ENCODE measurements at places on chromosomes 6 and 20.

- no peak for DNase-seq
These were observed 4.3 kb downstream of the TJAP1 start for GRCh38 chr6:43481591-43482236.

DNA sequence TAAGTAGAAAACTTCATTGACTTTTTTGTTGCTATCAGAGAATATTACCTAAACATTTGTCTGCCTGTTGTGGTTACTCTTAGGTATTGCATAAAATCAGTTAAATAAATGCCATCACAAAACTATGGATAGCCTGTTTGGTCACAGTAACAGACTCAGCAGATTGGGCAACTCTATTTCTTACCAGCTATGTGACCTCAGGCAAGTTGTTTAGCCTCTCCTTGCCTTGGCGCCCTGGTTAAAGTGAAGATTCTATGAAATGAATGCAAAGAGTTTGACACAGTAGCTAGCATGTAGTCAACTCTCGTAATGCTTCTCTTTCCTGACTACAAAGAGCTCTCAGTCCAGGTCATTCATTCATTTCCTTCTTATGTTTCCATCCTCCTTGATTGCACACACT lies 82.5 kb upstream of the ID4 start:
- no peak for DNase-seq

GRCh38 chr6:95784869-95785268 lies 207.5 kb downstream of the MANEA start:
- DNase-seq: no peak

DNA sequence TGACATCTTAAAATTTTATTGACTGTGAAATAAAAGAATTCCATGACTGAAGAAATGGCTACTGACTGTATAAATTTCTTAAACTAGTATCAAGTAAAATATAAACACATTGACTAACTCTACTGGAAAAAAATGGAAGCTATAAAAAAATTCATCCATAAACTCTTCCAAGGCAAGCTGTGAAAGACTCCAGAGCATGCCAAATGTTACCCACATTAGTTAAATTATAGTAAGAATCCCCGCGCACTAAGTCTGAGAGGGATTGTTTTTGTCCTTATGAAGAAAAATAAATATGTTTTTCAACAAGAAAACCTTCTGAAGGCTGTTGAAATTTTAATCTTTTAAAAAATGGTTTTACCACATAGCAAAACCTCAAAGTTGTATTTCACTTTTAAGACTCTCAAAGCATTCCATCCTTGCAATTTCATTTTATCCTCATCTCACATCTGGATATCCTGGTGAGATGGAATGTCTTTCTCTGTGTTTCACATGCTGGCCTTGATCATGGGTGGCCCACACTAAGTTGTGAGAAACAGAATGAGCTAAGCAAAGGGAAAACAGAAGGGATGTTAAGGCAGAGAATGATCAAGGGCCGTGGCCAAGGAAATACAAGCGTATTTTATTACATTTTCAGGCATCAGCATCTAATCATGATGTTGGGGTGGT lies 732.5 kb downstream of the KIF16B start:
- no peak for DNase-seq
